ENCODE measurements at places on chromosomes 6 and 20.

DNA sequence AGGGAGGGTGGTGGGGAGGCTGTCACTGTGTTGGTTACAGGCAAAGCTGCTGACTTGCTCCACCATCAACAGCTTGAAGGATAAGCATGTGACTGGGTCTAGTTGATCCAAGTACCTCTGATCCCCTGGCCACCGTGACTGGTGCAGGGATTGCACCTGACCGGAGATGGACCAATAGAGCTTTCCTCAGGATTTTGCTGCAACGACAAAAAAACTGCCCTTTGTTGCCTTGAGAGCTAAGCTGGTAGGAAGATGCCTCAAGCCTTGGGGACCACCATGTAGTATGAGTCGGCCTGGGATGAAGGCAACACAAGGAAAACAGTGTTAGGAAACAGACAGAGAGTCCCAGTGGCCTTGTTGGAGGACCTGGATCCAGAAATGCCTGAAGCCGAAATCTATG, 1.8 kb downstream of the OCSTAMP start:
- no peak for DNase-seq
- H3K27me3 ChIP-seq: peaks cover 14% of the 10 kb centered on the region
- no peaks in the 10 kb centered on the region for H3K4me1 ChIP-seq
- no peaks in the 10 kb centered on the region for H3K36me3 ChIP-seq

DNA sequence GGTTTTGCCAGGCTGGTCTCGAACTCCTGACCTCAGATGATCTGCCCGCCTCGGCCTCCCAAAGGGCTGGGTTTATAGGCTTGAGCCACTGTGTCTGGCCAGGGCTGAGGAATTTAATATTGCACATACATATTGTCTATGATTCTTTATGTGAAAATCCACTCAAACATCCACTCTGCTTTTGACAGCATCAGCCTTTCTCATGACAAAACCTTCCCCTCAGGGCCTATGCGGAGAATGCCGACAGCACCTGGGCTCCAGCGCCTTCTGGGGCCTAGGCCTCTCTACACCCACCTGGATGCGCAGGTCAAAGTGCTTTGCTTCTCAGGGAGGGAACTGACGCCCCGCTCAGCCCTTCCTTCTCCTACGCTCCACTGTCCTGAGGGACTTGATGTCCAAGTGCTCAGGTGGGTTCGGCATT, 5.4 kb downstream of the RAMACL start:
- no peaks in the 10 kb centered on the region for H3K36me3 ChIP-seq
- no peak overlapping the region for H3K4me3 ChIP-seq
- H3K4me1 ChIP-seq: no peaks in the 10 kb centered on the region
- no peak for DNase-seq

DNA sequence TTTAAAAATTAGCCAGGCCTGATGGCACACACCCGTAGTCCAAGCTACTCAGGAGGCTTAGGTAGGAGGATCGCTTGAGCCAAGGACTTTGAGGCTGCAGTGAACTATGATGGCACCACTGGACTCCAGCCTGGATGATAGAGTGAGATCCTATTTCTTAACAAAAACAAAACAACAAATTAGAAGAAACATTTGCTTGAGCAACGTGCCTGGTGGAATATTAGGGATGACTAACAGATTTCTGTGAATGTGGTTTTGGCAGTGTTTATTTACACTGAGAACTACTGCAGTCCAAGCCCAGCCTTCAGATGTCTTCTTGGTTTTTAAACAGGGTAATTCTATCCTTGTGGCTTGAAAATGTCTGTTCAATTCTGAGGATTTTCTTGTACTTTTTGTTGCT, 9.2 kb downstream of the PPP1R3G start:
- no peaks in the 10 kb centered on the region for H3K4me1 ChIP-seq
- no peak overlapping the region for H3K27ac ChIP-seq
- no peaks in the 10 kb centered on the region for H3K27me3 ChIP-seq
- no peak for DNase-seq
- H3K36me3 ChIP-seq: no peaks in the 10 kb centered on the region
- H3K4me3 ChIP-seq: no peak overlapping the region

DNA sequence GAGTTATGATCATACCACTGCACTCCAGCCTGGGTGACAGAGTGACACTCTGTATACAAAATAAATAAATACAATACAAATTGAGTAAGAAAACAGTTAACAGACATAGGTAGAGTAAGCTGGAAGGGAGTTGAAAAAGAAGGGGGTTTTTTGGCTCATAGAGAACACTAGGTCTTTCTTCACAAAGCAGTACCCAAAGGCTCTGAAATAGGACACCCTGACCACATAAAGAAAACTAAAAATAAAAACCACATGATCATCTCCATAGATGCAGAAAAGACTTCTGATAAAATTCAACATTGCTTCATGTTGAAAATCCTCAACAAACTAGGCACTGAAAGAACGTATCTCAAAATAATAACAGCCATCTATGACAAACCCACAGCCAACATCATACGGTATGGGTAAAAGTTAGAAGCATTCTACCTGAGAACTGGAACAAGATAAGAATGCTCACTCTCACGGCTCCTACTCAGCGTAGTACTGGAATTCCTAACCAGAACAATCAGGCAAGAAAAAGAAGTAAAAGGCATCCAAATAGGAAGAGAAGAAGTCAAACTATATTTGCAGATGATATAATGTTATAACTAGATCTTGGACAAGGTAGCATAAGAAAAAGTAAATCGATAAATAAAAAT, 48.6 kb downstream of the TOMM6 start:
- H3K4me1 ChIP-seq: no peaks in the 10 kb centered on the region
- no peak overlapping the region for H3K4me3 ChIP-seq
- no peaks in the 10 kb centered on the region for H3K27me3 ChIP-seq
- no peak overlapping the region for H3K27ac ChIP-seq

DNA sequence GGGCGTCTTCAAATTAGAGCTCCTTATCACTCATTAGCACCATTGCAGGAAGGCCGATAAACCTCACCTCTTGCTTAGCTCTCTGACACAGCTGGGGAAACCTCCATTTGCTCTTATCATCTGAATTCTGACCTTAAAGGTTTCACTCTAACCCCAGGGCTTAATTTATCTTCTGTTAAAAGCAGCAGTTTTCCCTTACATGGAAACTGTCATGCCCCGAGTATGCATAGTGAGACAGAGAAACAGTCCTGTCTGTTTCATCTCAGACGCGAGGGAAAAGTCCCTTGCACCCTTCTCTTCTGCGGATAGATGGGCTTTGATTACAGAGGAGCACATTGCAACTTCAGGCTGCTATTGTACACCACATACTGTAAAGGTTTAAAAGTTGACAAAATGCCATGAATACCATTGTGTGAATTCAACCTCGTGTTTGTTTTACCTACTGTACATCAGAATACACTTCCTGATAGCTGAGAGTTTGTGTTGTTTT, 191.5 kb upstream of the BMP2 start:
- H3K27me3 ChIP-seq: no peaks in the 10 kb centered on the region
- H3K27ac ChIP-seq: no peak overlapping the region
- H3K4me3 ChIP-seq: no peak overlapping the region
- H3K36me3 ChIP-seq: no peaks in the 10 kb centered on the region

DNA sequence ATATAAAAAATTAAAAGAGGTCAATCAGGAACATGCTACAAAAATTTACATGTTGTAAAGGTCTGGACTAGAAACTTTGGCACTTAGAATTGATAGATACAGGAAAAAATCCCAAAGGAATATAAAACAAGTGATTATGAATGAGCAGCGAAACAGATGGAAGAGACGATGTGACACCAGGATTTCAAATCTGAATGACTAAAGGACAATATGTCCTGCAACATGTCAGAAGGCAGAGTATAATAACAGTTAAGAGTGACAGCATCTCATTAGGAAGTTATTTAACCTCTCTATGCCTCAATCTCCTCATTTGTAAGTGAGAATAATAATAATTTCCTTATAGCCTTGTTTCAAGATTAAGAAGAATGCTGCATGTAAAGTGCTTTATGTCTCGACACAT, 50.3 kb downstream of the FRK start:
- H3K36me3 ChIP-seq: no peaks in the 10 kb centered on the region
- H3K4me3 ChIP-seq: no peak overlapping the region
- H3K27me3 ChIP-seq: no peaks in the 10 kb centered on the region
- H3K4me1 ChIP-seq: peaks cover 10% of the 10 kb centered on the region
- DNase-seq: no peak

DNA sequence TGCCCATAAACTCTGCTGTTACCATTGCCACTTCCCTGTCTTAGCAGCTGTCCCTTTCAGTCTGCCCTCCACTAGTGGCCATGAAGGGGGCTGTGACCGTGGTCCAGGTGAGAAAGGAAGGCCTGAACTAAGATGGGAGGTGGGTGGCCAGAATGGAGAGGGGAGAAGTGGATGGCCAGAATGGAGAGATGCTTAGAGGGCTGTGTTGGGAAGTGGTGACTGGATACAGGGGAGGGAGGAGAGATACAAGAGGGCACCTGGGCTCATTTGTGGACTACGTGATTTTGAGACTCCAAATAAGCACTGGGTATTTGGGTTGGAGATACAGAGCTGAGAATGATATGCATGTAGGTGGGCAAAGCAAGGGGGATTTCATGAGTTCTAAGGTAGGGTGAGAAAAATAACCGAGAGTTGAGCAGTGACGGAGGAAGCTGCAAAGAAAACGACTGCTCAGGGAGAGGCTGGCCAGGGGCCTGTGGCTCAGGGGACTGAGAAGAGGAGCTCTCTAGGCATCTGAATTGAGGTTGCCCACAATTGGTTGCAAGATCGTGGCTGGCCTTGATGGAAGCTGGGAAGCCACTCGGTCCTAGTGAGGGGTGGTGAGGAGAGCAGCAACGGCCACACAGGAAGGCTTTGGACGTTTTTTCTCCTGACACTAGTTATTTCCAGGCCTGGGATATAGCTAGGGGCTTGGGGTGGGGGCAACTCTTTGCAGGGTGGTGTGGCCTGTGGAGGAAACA, 36.9 kb downstream of the PANK2 start:
- H3K4me1 ChIP-seq: peaks cover 38% of the 10 kb centered on the region
- peaks cover 32% of the 10 kb centered on the region for H3K36me3 ChIP-seq
- H3K4me3 ChIP-seq: no peak overlapping the region
- DNase-seq: no peak
- H3K27me3 ChIP-seq: no peaks in the 10 kb centered on the region

DNA sequence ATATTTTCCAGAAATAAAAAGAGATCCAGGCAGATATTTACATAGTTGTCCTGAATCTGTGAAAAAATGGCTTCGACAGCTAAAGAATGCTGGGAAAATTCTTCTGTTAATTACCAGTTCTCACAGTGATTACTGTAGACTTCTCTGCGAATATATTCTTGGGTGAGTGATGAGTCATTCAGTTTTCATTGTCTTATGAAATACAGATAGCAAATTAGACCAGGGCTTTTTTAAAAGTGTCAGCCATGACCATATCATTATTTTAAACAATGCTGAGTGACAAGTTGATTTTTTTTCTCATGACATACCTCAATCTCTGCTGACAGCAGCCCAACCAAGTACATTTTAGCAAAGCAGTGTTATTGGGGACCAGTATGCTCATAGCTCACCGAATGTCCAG, 32.8 kb downstream of the TSPYL4 start:
- H3K4me1 ChIP-seq: peaks cover 11% of the 10 kb centered on the region
- no peak overlapping the region for H3K27ac ChIP-seq
- H3K36me3 ChIP-seq: peaks cover 9% of the 10 kb centered on the region
- no peak overlapping the region for H3K4me3 ChIP-seq
- no peak for DNase-seq

- peak; percentile 51 for DNase-seq
- peaks cover 46% of the 10 kb centered on the region for H3K4me1 ChIP-seq
- no peaks in the 10 kb centered on the region for H3K27me3 ChIP-seq
- no peaks in the 10 kb centered on the region for H3K36me3 ChIP-seq
Observed at GRCh38 chr20:4813076-4813862, 91.6 kb downstream of the PRND start.
